ENCODE measurements at places on chromosomes 12 and 14.

GRCh38 chr14:77421201-77421600 is 2.1 kb downstream of the NOXRED1 start:
- DNase-seq: no peak

DNA sequence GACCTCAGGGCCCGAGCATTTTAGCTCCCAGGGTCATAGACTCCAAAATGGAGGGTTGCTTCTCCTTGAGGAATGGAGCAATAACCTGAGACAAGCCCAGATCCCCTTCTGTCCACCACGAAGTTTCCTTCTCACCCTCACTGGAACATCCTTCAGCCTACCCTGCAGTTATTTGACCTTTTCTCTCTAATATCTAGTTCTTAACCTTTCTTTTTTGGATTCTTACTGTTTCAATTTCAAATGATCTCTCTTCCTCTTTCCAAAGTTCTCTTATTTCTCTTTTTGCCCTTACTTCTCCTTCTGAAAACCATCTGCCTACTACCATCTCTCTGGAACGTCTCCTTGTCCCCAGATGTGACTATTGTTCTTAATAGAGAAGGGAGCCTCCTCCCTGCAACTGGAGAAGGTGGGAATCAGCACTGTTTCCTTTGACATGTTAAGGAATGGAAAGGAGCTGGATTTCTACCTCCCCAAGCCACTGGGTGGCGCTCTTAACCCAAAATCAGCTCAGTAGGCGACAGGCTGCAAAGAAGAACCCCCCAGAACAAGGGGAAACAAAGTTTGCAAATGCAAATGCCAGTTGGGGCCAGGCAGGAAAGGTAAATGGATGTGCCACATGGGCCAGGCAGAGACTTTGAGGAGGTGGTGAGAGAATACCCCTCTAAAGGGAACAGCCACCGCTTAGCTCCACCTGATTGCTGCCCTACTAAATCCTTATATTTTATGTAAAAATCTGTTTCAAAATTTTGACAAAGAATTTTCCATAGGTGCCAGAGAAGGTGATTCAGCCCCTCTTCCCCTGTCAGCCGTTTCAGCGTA is 22.4 kb upstream of the PDE1B start:
- DNase-seq: no peak

GRCh38 chr14:22814941-22815713 is at the start of gene SLC7A7:
TSS of gene SLC7A7 (minus strand) at chr14:22815435. CDS start at chr14:22813398, 2,037 bp downstream.
- DNase-seq: no peak

- no peak for DNase-seq
Observed at GRCh38 chr14:71063351-71063750, 156.1 kb downstream of the PCNX1 start.

DNA sequence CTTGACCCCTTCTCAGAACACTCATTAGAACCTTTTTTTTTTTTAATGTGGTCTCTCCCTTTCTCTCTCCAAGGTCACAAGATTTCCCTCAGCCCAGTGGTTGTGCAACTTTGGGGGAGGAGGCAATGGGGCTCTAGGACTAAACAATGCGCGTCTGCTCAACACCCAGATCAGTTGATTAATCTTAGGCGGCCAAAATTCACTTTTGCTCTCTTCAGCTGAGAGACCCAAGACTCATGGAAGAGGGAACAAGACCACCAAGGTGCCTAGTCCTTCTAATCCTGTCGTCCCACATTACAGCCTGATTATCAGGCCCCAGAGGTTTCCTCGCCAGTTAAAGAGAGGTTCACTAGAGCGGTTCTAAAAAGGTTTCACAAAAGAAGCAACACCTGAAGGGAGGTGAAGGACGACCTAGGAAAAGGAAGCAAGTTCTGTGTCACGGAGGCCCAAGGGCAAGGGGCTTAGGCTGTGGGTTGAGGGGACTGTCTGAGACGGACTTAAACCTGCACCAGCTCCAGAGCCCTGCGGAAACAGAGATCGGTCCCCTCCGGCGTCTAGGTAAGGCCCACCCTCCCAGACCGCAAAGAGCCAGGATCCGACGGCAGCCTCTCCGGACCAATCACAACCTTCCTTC is 824 bp upstream of the TARBP2 start:
- DNase-seq: no peak

- no peak for DNase-seq
Observed at GRCh38 chr12:131135786-131136538, 182.3 kb downstream of the ADGRD1 start.

GRCh38 chr12:130620281-130620680 is 95.8 kb downstream of the RIMBP2 start:
- no peak for DNase-seq

- no peak for DNase-seq
Observed at GRCh38 chr12:15887043-15887817, 5.0 kb downstream of the STRAP start.

GRCh38 chr14:92668276-92668973 is 80.0 kb downstream of the LGMN start:
- no peak for DNase-seq

DNA sequence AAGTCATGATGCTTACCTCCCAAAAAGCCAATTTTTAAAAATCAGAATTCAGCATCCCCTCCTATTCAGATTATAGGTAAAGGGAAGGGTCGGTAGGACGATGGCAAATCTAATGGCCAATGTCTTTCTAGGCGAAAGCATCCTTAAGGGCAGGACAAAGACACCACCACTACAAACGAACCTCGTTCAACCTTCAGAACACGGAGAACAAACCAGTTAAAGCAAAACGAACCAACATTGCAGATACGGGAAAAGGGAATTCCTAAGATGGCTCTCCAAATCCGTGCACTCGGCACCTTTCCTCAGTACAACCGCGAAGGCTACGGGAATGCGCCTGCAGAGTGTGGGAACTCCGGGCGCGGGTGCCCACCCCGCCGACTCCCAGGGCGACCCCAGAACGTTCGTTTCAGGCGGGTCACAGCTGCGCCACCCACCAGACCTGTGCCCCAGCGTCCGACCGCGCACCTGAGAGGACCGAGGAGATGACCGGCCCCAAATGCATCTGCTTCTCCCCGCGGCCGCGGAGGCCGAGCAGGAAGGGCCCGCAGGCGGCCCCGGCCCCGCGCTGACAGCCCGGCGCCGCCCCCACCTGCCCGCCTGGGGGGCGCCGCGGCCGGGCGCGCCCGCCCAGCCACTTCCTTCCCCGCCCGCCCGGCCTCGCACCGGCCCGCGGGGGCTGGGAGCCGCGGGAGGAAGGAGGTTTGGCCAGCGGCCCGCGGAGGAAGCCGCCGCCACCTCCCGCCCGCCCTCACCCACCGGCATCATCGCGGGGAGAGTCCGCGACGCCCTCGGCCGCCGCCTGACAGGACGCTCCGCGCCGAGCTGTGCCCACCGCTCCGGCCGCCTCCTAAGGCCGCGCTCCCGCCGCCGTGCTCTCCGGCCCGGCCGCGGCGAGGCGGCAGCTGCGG is 578 bp downstream of the PPP1R13B start:
- peak; percentile 52 for DNase-seq

GRCh38 chr12:26077915-26078702 is 46.7 kb downstream of the BHLHE41 start:
- no peak for DNase-seq

DNA sequence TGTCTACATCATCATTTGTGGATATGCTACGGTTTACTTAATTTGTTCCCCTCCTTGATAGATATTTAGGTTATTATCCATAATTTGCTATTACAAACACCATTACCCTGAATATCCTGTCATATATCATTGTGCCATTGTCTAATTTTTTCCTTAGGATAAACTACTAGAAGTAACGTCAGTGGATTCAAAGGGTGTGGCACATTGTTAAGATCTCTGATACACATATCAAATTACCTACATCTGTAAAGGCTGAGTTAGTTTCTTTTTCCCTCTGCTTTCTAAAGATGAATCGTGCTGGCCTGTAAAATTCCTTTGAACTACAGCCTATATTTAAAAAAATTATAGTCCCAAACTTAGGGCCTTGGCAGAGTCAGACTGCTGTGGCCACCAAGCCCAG is 53.9 kb upstream of the STRN3 start:
- DNase-seq: no peak

GRCh38 chr12:6839482-6840201 is 1.1 kb upstream of the GNB3 start:
- peak; percentile 64 for DNase-seq

- DNase-seq: no peak
Observed at GRCh38 chr14:87952307-87953094, 40.5 kb downstream of the GALC start.

DNA sequence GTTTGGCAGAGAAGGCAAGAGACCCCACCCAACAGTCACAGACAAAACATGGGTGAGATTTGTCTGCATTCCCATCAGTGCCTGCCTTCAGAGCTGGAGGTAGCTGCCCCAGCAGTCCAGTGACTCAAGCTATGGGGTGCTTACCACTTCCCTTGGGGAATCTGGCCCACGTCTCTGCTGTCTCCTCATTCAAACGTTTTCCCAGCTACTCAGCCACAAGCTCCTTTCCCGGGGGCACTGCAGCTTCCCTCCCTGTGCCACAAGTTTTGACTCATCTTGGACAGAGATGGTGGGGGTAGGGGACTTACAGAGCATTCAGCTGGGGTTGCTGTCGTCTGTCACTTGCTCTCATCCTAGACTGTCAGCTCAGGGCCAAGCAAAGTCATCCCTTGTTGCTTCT is 66.6 kb downstream of the FBXL14 start:
- no peak for DNase-seq

- peak; percentile 86 for DNase-seq
Observed at GRCh38 chr12:46372544-46373300, at the start of gene SLC38A2. TSS of gene SLC38A2 (minus strand) at chr12:46372773. CDS start at chr12:46371293, 1,480 bp downstream.

DNA sequence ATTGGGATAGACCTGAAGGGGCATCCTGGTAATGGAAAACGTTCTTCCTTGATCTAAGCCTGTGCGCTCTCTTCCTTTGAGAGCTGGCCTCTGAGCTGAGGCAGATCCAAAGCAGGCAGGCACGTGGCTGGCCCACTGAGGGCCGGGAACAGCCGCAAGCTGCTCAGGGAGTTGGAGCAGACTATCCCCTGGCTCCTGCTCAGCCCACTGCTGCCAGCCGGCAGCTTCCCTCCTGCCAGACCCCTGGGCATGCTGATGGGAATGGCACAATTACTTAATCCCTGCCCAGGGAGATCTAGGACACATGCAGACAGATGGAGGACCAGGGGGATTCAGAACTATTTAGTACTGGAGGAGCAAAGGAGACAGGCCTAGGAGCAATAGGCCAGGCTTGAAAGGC is 14.4 kb downstream of the NEUROD4 start:
- no peak for DNase-seq

DNA sequence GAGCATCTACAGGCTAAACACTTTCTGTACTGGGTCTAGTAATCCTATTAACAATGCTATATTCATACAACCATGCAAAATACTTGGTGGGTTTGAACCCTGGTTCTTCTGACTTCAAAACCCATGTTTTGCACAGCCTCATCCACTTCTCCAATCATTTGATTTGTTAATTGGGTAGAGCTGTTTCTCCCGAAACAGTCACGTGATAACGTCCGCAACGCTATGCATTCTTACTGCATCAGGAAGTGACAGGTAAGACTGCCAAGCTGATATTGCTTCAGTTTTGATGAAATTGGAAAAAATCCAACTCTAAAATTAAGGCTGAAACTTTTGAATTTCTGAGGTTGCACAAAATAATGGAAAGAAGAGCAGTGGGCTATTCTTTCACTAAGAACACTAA is 30.4 kb upstream of the RNU6-7 start:
- DNase-seq: no peak

GRCh38 chr12:51773145-51773869 is 75.2 kb downstream of the FIGNL2 start:
- no peak for DNase-seq

DNA sequence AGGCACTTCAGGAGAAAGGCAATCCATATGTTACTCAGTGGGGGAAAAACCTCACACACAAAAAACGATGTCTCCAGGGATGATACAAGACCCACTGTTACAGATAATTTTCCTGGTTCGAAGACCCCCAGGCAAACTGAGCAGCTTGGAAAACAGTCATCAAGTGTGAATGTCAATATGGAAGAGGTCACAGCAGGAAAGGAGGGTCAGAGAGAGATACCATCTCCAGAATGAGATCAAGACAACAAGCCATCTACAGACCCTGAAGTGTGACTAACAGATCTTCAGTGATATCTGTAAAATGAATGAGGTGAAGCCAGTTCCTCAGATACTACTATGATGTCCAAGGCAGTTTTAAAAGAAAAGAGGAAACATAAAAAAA is 28.6 kb downstream of the GNS start:
- no peak for DNase-seq

DNA sequence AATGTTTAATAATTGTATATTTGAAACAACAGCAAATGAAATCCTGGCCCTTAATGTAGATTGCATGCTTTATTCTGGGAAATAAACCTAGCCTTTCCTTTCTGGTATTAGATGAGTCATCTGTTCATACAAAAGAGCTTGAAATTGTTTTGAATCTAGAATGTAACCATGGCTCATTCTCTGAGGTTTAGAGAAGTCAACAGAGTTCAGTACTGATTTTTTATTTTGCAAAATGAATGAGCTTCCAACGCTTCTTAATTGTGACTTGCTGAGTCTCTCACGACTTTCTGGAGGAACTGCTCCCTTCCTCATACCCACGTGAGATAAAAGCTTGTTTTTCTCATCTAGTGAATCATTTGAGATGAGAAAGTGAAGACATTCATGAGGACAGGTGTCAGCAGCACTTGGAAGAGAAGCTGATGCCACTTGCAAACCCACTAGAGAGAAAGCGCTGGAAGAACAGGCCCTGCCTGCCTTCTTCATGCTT is 509.6 kb downstream of the VRK1 start:
- DNase-seq: no peak

DNA sequence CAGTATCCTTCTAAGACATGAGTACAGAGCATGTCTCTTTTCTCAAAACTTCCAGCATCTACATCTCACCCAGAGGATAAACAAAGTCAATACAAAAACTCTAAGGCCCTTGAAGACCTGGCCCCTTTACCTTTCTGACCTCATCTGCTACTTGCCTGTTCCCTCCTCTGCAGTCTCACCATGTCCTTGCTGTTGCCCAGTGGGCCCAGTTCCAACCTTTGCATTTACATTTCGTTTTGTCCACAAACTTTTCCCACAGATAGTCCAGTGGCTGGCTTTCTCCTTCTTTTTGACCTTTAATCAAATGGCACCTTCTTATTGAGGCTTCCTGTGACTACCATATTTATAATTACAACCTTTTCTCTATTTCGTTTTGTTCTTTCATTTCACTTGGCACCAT is 1.6 kb downstream of the IRAK4 start:
- no peak for DNase-seq

DNA sequence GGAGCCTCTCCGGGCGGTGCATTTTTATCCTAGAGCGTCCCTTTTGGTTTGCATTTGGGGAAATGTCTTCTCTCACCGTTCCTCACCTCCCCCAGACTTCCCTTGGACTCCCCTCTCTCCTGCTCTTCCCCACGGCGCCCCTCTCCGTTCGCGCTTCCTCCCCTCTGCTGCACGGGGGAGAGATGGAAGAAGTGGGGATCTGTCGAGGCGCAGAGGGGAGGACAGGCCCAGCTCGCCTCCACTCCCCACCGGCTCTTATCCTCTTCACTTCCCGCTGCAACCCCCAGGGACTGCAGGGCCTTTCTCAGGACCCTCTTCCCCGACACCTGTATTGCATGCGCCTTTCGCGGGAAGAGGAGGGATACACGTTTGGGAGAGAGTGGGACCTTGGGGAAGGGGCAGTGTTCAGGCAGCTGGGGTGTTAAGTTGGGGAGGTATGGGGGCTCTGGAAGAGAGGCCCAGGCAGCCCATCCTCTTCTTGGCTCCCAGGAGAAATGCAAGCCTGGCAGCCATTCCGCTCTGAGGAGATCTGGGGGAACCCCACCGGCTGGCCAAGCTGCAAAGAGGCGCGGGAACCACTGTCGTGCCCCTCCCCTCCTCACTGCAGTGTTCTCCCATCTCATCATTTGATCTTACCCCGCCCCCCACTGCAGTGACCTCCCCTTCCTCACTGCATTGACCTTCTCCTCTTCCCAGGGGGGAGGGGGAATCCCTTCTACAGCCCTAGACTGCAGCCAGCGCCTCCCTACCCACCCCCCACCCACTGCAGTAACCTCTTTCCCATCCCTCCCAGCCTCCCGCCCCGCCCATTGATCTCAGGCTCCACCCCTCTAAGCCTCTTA is 788 bp downstream of the ENO2 start:
- DNase-seq: no peak

Measured in NCI-H2107 (cell line).